ENCODE measurements at places on chromosomes 12 and 14. TPM values are rescaled to one million over a fixed set of nuclear protein-coding genes. Genes with fewer than 3 reads are reported as not detected.

GRCh38 chr12:57195611-57196371 lies 20.8 kb upstream of the NXPH4 start:
- DNase-seq, result no peak
- H3K4me3 ChIP-seq, result no peak overlapping the region
- H3K36me3 ChIP-seq, result no peaks in the 10 kb centered on the region
- H3K4me1 ChIP-seq, result no peaks in the 10 kb centered on the region
- H3K27ac ChIP-seq, result no peak overlapping the region
- no peaks in the 10 kb centered on the region for H3K27me3 ChIP-seq

Gene RNF212B
- 0.50 TPM for total RNA-seq

GRCh38 chr14:77208291-77208978 lies 26.8 kb downstream of the TMEM63C start:
- peaks cover 10% of the 10 kb centered on the region for H3K4me1 ChIP-seq
- no peak overlapping the region for H3K4me3 ChIP-seq
- H3K36me3 ChIP-seq, result no peaks in the 10 kb centered on the region
- peak; percentile 92 for DNase-seq

DNA sequence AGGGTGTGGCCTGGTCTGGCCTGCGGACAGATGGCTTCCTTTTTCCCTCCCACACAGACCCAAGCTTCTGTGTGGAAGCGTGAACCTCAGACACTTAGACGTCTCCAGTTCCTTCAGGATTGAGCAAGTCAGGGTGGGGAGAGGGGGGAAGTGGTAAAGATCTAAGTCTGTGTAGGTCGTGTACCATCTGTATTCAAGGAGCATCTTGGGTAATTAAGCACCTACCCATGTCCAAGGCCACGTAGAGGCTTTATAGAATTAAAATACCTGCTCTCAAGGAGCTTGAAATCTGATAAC lies 1.7 kb downstream of the AVIL start:
- no peaks in the 10 kb centered on the region for H3K36me3 ChIP-seq
- DNase-seq, result no peak
- H3K4me3 ChIP-seq, result no peak overlapping the region
- H3K27ac ChIP-seq, result no peak overlapping the region
- no peaks in the 10 kb centered on the region for H3K27me3 ChIP-seq

DNA sequence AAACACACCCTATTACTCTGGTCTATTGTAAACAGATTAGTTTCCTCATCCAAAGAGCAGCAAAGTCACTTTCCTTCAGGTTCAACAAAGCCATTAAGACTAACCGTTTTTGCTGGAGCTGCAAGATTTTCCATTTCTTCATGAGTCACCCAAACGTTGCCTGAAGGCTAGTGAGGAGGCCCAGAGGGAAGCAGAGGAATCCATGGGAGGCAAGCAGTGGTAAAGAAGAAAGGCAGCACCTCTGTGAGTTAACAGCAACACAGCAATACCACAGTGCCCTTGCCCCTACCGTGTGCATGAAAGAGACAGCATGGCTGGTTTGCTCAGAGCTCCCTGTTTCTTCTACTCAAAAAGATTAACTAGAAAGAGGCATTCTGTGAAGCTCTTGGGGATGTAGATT lies 206.3 kb downstream of the ACSS3 start:
- no peak overlapping the region for H3K27ac ChIP-seq
- no peaks in the 10 kb centered on the region for H3K27me3 ChIP-seq
- H3K4me1 ChIP-seq, result no peaks in the 10 kb centered on the region
- DNase-seq, result peak; percentile 1

Gene MUCL1
- total RNA-seq, result not detected

GRCh38 chr14:96783915-96784224 lies 13.3 kb upstream of the VRK1 start:
- no peaks in the 10 kb centered on the region for H3K4me1 ChIP-seq
- no peak overlapping the region for H3K4me3 ChIP-seq
- H3K27me3 ChIP-seq, result no peaks in the 10 kb centered on the region
- no peak overlapping the region for H3K27ac ChIP-seq
- no peak for DNase-seq

Gene ENO2
- 136 TPM for total RNA-seq

GRCh38 chr14:102262929-102263462 lies 42.0 kb downstream of the MOK start:
- no peaks in the 10 kb centered on the region for H3K36me3 ChIP-seq
- no peaks in the 10 kb centered on the region for H3K27me3 ChIP-seq
- H3K4me1 ChIP-seq, result peaks cover 13% of the 10 kb centered on the region
- H3K27ac ChIP-seq, result peak overlapping the region; percentile 55
- H3K4me3 ChIP-seq, result no peak overlapping the region
- DNase-seq, result peak; percentile 62

Gene ASCL1
- total RNA-seq, result not detected

DNA sequence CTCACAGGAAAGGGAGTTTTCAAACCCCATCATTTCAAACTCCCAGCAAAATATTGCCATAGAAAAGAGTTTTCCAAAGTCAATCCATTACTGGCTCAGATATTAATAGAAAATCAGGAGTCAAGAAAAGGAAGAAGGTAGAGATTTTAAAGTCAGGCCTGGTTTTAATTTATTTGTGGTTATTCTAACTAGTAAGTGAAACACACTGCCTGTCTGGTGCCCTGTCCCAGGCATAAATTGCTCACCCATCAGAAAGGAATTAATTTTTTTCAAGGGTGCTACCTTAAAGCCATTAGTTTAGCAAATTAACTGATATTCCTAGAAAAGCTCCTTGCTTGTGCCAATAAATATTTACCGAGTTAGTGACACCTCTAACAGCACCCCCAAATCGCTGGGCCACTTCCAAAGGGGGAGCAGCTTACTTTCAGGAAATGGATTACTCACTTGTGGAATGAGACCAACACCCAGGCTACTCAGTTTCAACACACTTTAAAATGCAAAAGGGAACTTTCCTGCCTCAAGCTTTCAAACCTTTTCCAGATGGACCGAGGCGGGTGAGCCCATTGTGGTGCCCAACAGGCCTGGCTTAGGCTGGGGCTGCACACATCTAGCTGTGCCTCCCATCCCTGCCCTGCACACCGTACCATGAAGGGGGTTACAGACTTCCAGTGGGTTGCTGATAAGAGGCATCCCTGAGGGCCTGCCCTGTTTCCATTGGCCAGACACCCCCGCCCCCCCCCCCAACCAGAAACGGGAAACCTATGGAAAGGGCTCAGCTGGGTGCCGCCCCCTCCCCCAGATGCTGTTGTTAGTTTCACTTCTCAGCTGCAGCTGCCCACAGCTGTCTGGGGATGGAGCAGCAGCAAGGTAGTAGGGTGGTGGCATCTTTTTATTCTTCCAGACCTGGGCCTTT lies 117.2 kb downstream of the SAMD4A start:
- DNase-seq, result peak; percentile 58
- no peak overlapping the region for H3K27ac ChIP-seq
- H3K27me3 ChIP-seq, result no peaks in the 10 kb centered on the region
- H3K36me3 ChIP-seq, result no peaks in the 10 kb centered on the region
- no peak overlapping the region for H3K4me3 ChIP-seq

Gene ANO2
- total RNA-seq, result 4.0 TPM

- H3K4me3 ChIP-seq, result no peak overlapping the region
- H3K4me1 ChIP-seq, result peaks cover 21% of the 10 kb centered on the region
- H3K36me3 ChIP-seq, result no peaks in the 10 kb centered on the region
Observed at GRCh38 chr12:44021471-44021971, 185.6 kb downstream of the TMEM117 start.

- H3K27me3 ChIP-seq, result no peaks in the 10 kb centered on the region
- no peak overlapping the region for H3K4me3 ChIP-seq
- no peak overlapping the region for H3K27ac ChIP-seq
- no peaks in the 10 kb centered on the region for H3K36me3 ChIP-seq
- DNase-seq, result no peak
Observed at GRCh38 chr12:104975587-104976343, 10.4 kb upstream of the NOPCHAP1 start.

GRCh38 chr14:33393895-33394368 lies 455.3 kb downstream of the NPAS3 start:
- no peaks in the 10 kb centered on the region for H3K4me1 ChIP-seq
- H3K27me3 ChIP-seq, result no peaks in the 10 kb centered on the region
- H3K27ac ChIP-seq, result no peak overlapping the region
- DNase-seq, result no peak

GRCh38 chr12:22538311-22538710 lies 6.0 kb downstream of the C2CD5 start:
- peaks cover 8% of the 10 kb centered on the region for H3K4me1 ChIP-seq
- peaks cover 4% of the 10 kb centered on the region for H3K36me3 ChIP-seq
- no peak overlapping the region for H3K27ac ChIP-seq
- no peaks in the 10 kb centered on the region for H3K27me3 ChIP-seq
- H3K4me3 ChIP-seq, result no peak overlapping the region

DNA sequence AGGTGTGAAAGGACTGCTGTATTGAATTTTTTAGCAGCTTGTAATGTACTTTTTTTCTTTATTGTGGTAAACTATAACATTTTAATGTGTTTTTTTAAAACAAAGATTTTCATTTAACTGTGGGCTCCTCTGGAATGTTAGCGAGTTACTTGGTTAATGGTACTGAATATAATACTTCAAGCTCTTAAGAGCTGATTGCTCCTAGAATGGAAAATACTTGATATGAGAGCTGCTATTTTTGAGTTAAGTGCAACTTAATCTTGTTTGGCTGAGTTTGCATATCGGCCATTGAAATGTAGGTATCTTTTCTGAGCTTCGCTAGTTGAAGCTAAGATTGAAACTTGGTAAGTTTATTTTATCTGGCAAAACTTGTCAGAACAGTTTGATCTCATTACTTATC lies 7.4 kb downstream of the TMBIM6 start:
- no peaks in the 10 kb centered on the region for H3K27me3 ChIP-seq
- H3K4me3 ChIP-seq, result no peak overlapping the region
- H3K27ac ChIP-seq, result no peak overlapping the region

GRCh38 chr12:15800278-15800677 lies 11.1 kb upstream of the EPS8 start:
- H3K4me1 ChIP-seq, result no peaks in the 10 kb centered on the region
- H3K27me3 ChIP-seq, result no peaks in the 10 kb centered on the region
- H3K4me3 ChIP-seq, result no peak overlapping the region
- H3K27ac ChIP-seq, result no peak overlapping the region
- DNase-seq, result no peak

DNA sequence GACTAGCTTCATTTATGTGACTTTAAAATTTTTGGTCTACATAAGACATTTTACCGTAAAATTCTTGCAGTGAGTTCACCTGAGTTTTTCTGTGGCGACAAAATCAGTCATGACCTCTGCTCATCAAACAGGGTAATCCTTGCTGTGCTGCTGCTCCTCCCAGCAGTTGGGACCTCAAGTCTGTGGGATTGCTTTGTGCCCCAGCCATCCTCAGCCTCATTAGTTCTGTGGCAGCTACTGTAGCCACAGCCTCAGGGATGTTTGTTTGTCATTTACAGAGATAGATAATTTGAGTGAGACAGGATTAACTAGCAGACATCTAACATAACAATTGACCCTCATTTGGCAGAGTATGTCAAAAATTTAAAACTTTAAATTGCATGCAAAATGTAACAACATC lies 357.0 kb downstream of the PCNX1 start:
- H3K4me1 ChIP-seq, result no peaks in the 10 kb centered on the region
- no peaks in the 10 kb centered on the region for H3K27me3 ChIP-seq
- no peaks in the 10 kb centered on the region for H3K36me3 ChIP-seq
- no peak overlapping the region for H3K4me3 ChIP-seq
- no peak overlapping the region for H3K27ac ChIP-seq

DNA sequence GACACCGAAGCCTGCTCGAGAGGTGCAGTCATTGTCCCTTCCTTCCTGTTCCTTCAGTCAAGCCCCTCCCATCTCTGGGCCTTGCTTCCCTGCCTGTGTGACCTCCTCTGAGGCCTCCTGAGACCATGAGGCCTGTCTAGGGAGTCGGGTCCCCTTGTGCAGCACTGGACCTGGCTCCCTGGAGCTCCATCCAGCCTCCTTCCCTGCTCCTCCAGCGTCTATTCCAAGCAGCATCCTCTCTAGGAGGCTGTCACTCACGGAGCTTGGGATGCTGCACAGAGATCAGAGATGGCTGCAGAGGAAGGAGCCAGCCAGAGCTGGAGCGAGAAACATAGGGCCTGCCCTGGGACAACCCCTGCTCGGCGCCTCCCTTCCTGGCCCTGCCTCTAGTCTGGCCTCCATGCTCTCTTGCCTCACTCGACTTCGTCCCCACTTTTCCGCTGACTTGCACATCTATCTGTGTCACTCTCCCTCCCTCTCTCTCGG lies 142.7 kb downstream of the BCL11B start:
- no peak overlapping the region for H3K27ac ChIP-seq
- no peak overlapping the region for H3K4me3 ChIP-seq
- no peaks in the 10 kb centered on the region for H3K36me3 ChIP-seq
- H3K27me3 ChIP-seq, result no peaks in the 10 kb centered on the region
- DNase-seq, result no peak

DNA sequence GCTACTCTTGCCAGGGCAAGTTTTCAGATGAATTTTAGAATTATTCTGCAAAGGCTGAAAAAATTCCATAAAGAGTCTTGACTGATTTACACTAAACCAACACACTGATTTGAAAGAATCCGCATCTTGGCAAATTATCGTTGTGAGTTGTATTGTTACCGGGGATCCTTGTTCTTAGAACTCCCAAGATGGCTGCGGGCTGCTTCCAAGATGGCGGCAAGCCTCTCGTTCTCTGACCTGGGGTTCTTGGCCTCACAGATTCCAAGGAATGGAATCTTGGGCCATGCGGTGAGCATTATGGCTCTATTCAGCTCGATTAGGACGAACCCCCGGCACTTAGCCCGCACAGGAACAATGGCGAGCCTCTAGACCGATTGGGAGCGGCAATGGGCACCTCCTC lies 132.5 kb downstream of the ZNF664 start:
- no peak overlapping the region for H3K27ac ChIP-seq
- H3K27me3 ChIP-seq, result no peaks in the 10 kb centered on the region
- H3K4me1 ChIP-seq, result no peaks in the 10 kb centered on the region

Gene CNTN1
- 0.17 TPM for total RNA-seq

DNA sequence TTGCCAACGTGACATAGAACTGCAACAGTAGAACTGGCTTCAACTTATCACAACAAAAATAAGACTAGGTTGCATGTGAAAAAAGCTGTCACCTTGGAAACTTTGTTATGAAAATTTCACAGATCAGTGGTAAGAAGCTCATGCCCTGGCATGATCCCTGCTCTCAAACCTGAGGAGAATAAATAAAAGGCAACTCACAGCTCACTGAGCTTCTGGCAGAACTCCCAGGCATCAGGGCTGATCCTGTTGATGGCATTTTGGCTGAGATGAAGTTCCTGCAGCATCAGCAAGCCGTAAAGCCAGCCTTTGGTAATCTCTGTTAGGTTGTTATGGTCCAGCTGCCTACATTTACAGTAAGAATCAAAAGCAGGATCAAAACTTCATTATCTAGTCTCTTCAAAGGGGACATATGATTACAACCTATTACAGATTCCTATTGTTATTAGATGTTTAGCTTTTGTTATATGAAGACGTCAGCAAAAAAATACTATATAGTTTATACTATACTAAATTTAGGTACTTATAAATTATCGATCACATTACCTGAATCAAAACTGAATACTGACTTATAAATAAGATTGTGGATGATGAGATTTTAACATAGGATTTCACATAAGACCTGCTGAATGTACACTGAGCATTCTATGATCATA lies 32.0 kb downstream of the LRIG3 start:
- peaks cover 26% of the 10 kb centered on the region for H3K36me3 ChIP-seq
- H3K27me3 ChIP-seq, result no peaks in the 10 kb centered on the region
- no peak overlapping the region for H3K4me3 ChIP-seq
- H3K4me1 ChIP-seq, result peaks cover 20% of the 10 kb centered on the region

All from neural progenitor cell (in vitro differentiated cells).